ENCODE measurements at places on chromosomes 12 and 14.

GRCh38 chr14:90850487-90850886 is 34.3 kb upstream of the TTC7B start:
- DNase-seq: no peak

DNA sequence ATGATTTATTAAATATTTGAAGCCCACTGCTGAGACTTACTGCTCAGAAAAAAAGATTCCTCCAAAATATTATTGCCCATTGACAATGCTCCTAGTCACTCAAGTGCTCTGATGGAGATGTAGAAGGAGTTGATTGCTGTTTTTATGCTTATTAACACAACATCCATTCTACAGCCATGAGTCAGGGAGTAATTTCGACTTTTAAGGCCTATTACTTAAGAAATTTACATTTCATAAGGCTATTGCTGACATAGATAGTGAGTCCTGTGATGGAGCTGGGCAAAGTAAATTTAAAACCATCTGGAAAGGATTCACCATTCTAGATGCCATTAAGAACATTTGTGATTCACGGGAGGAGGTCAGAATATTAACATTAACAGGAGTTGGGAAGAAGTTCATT is 5.2 kb downstream of the KCNJ8 start:
- DNase-seq: no peak

DNA sequence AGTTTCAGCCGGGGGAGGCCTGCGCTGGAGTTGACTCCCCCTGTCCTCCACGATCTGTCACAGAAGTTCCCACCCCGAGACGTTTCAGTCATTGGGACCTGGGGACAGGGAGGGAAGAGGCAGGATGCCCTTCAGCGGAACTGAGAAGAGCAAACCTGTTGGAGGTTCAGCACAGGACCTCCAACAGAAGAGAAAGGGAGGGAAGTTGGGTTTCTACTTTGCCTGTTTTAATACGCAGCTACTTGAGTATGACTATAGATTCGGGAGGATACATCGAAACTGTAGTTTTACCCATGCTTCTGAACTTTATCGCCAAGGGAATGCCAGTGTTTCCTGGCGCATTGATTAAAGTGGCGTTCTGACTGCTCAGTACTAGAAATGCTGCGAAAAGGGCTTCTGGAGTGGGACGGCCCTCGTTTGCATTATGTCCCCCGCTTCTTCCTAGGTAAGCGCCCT is 2.3 kb upstream of the DUSP6 start:
- DNase-seq: no peak

GRCh38 chr12:52871291-52872039 is 22.7 kb upstream of the KRT78 start:
- DNase-seq: no peak

DNA sequence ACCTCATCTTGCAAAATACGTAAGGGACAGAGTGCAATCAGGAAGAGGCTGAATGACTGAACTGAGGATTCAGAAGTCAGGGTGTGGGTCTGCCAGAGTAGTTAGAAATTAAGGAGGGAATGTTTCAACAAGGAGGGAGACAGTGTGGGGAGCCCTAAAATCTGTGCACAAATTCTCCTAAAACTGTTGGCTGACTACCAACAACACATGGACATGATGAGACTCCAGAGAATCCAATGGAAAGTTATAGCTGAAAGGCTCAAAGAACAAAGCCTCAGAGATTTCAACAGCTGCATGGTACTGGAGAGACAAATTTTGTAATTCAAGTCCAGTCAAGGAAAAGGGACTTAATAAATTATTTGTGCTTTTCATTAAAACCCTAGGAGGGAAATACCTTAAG is 36.1 kb upstream of the NEDD1 start:
- DNase-seq: no peak

DNA sequence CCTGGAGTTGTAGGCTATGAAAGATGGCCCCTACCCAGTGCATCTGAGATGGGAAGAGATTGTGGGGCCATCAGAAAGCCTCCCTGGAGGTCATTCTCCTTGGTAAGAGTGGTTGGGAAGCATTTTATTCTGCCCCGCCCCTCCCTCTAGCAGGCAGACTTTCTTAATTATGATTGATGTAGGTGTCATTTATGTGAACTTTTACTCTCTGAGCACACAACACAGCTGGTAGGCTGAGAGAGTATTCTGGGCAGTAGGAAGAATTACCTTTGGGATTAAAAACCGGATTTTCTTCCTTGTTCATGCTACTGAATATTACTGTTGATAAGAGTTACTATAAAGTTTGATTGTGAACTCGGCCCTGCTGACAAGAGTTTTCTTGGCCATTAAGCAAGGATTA is 266.8 kb downstream of the TTC6 start:
- DNase-seq: no peak

DNA sequence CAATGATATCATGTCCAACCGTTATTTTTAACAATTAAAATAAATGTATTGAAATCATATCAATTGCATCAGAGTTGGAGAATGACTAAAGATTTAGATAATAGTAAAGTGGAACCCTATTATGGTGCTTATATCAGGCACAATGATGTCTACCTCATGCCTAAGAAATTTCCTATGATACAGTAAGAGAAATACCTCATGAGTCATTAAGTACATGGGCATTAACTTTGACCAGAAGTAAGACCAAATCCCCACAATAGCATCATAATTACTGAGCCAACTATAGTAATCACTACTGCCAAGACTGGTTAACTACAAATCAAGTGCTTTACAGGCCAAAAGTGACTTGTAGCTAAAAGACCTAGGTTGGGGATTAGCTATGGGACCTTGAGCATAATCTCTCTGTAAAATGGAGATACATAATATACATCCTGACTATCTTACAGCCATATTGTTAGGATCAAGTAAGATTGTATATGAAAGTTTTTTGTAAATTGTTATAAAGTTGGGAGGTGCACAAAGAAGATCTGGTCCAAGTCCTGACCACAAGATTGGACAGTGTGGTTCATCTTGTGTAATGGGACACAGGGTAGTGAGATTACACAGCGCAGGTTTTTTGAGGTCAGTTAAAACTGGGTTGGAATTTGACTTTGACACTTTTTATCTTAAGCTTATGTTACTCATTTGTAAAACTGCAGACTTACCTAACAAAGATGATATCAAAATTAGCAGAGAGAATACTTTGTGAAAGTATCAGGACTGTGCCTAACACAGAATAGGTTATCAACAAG is 60.5 kb downstream of the ERGIC2 start:
- DNase-seq: no peak

DNA sequence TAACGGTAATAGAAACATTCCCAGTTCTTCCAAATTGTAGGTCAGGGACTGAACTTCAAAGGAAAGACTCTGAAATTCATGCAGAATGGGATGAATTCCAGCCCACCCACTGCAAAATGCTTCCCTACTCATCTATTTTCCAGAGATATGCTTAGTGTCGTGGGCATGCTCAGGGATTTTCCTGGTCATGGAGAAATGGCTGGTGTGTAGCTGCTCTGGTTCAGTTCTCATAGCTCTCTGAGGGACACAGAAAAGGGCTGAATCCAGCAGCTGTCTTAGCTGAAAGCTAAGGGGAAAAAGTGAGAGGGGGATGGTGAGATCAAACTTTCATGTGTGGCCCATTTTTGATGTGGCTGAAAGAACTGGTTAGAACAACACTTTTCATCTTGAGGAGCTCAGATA is 72.9 kb upstream of the KRAS start:
- DNase-seq: no peak

DNA sequence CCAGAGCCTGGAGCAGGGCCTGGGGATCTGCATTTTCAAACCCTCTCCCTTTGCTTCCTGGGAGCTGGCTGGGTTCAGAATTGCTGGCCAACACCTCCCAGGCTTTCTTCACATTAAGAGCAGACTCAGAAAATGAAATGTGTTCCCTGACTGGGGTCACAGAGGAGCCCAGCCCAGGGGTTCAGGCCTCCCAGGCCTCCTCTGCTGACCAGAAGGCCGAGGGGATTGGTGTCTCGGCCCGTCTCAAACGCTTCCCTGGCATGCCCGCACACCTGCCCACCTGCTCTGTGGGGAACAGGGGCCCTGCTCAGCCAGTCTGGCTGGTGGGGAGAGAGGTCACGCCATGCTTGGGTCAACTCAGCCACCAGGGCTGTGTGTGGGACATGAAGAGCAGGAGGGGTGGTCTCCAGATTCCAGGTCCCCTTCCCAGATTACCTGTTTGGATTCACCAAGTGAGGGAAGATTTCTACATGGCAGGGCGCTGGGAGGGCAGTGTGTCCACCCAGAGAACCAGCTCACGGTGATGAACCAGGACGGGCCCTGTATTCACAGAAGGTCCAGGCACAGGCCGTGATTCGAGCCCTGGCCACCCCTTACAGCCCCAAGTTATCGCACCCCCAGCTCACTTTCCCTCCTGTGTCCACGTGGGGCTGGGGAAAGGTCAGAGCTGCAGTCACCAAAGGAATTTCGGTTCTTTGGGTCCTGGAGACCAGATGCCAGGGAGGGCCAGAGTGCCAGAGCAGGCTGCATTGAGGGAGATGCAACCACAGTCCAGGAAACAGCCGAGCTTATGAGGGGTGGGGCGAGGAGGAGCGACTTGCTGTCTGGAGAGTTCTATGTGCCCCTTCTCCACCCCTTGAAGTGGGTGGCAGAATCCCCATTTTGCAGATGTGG is 55.2 kb upstream of the RIN3 start:
- DNase-seq: no peak

DNA sequence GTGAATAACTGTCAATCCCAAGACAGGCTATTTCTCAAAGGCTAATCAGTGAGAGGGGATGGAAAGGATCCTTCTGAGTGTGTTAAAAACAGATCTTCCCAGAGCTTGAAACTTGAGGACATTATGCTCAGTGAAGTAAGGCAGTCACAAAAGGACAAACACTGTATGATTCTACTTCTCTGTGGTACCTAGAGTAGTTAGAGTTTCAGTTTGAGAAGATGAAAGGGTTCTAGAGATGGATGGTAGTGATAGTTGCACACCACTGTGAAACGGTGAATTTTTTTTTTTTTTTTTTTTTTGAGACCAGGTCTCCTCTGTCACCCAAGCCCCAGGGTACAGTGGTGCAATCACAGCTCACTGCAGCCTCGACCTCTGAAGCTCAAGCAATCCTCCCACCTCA is 133.8 kb downstream of the SAMD4A start:
- no peak for DNase-seq

GRCh38 chr14:89807151-89807550 is 147.4 kb downstream of the EFCAB11 start:
- peak; percentile 80 for DNase-seq

DNA sequence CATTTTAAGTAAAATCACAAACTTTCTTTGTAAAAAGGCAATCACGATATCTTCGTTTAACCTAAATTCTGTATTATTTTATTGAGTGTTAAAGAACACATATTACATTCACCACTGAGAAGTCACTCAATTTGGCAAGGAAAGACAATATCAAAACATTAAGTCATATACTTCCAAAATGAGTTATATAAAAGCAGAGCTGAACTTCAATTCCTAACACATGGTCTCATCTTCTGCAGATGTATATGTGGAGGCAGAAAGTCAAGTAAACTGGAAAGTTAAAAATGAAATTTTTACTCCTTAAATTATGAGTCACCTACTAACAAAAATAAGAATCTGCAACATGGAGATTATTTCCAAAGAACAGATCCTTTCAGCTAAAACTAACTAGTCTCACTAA is 28.7 kb downstream of the BMAL2 start:
- DNase-seq: no peak

DNA sequence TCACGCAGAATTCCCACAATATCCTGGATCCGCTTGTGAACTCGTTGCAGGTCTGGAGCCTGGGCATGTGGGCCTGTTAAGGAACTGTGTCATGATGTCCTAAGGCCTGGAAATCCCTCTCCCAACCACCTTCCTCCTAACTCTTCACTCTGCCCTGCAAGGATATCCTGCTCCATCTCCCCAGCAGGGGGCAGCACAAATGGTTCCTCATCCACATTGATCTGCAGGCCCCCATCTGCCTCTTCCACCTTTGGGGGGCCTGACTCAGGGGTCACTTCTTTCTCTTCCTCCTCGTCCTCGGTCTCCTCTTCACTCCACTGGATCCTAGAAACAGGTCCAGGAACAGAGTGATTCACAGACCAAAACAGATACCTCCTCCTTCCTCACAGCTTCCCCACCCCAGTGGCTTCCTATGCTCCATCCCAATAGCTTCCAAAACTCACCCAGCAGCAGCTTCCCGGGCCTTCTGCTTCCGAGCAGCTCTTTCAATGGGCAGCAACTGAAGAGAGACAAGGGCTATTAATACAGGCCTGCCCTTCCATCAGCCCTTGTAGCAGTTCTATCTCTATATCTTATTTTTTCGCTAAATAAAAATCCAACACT is 4.5 kb downstream of the NOP2 start:
- DNase-seq: no peak

DNA sequence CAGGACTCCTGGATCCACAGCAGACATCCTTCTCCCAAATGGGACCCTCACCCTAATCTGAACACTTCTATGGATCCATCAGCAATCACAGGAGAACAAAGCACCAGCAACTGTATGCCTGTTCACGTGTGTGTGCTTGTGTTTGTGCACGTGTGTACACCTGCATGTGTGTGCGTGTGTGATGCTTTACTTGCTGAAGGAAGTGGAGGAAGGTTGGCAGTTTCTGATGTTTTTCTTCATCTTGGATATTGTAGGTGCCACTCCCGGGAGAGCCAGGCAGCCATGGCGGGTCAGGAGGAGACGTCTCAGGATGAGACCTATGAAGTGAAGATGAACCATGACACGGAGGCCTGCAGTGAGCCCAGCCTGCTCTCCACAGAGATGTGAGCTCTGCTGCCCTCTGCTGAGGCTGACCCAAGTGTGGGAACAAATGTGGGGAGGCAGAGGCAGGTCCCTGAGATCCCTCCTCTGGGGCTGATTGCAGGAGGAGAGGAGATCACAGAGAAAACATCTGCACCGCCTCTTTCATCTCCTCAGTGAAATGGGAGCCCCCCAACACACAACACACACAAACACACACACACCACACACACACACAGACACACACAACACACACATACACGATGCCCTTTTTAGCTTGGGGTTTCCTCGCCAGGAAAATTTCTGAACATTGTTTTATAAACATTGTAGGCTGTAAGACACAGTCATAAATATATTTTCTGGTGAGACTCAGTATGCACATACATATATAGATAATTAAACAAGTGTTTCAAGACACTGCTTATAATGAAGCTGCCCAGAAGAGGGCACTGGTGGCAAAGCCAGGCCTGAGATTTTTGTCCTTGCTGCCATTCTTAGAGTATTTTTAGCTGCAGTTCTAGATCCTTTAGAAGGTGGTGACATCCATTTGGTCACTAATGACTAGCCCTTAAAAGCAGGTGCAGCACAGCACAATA is 112.2 kb upstream of the FKBP4 start:
- no peak for DNase-seq

Data from NCI-H524 treated with DMSO at 0.1 percent for 48 hours (cell line).